ENCODE measurements at places on chromosomes 1 and 21. TPM values are rescaled to one million over a fixed set of nuclear protein-coding genes. Genes with fewer than 3 reads are reported as not detected.

LRRC52 gene
- total RNA-seq, result not detected

IPP gene
- 20.9 TPM for total RNA-seq

MPZ gene
- 9.0 TPM for total RNA-seq

ST6GALNAC5 gene
- total RNA-seq, result 65.9 TPM

CD84 gene
- 11.9 TPM for total RNA-seq

ESRRG gene
- total RNA-seq, result 5.4 TPM

CLCA1 gene
- 0.37 TPM for total RNA-seq

DNA sequence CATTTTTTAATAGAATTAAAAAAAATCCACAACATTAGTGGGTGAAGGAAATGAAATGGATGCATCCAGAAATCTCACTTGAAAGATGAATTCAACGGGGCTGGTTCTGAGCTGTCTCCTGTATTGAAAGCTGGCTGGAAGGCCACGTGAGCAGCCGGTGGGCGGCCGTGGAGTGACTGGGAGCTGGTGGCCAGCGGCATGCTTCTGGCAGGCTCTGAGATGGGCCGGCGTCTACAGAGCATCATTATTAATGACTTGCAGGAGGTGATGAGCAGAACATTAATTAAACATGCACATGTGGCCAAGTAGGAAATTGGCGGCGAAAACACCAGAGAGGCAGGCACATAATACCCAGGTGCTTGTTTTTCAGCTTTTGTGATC is 115.6 kb upstream of the LMO4 start:
- no peak for DNase-seq

- DNase-seq, result no peak
Measured at GRCh38 chr1:219938706-219939105, 10.3 kb upstream of the SLC30A10 start.

DNA sequence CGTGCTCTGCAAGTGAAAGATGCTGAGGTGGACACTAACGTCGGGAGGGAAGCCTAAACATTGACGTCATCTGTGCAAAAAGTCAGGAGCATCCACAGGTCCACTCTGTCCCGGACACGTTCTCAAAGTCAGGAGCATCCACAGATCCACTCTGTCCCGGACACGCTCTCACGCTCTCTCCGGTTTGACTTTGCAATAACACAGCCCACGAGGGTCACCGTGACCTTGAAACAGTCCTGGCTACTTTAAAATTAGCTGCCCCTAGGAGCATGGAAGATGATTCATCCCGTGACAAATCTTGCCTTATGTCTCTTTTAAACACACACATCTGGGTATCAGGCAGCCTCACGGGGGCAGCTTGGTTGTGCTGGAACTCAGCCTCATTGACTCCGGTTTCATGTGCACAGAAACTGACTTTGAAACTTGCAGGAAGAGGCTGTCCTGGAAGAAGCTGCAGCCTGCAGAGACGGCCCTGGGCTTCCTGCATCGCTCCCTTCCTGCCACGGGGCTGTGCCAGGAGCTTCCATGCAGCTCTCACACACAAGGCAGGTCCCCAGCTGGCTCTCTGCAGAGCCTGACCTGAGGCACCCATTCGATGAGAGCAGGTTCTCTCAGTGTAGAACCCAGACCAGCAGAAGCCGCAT is 18.1 kb upstream of the COL18A1 start:
- DNase-seq, result peak; percentile 50

- no peak for DNase-seq
Measured at GRCh38 chr21:45162115-45162514, 87.7 kb downstream of the ADARB1 start.

GRCh38 chr1:38512789-38513188 is 346.8 kb downstream of the RRAGC start:
- no peak for DNase-seq

DNA sequence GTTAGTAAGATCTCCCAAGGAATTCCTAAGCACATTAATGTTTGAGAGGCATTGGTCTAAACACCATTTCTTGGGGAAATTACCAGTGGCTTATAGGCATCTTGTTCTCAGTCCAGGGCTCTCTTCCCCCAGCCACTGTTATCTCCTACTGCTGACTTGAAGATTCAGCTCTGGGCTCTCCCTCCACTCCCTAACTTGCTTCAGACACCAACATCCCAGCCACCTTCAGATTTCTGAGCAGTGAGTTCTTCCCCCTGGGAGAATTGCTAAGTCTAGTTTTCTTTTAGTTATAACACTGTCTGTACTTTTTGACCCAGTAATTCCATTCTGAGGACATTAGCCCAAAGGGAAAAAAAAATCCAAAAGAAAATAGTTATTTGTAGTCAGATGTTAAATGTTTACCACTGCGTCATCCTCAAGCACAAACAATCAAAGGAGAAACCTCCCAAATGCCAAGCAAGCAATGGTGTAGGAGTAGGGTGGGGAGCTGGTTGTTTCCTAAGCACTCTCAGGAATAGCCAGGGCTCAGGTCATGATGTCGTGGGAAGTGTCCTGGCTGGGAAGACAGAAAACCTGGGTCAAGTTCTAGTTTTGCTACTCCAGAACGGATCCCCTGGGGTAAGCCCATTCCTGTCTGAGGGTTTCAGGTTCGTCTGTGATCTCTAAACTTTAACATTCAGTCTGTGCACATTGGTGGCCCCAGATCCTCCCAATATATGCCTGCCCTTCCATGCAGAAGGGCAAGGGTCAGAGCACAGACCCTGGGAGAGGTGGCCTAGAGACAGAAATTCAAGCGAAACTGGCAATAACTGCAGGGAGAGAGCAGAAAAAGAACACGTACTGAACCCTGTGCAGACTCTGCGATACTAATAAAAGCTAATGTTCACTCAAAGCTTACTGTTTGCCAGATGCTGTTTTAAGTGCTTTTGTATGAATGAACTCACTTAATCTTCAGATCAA is 191.1 kb upstream of the FGGY start:
- no peak for DNase-seq

GRCh38 chr1:219422811-219423598 is 189.9 kb downstream of the ZC3H11B start:
- no peak for DNase-seq

GRCh38 chr21:17340081-17340480 is 172.8 kb upstream of the CXADR start:
- no peak for DNase-seq

GRCh38 chr1:71676979-71677925 is 596.4 kb upstream of the ZRANB2 start:
- no peak for DNase-seq

- no peak for DNase-seq
Measured at GRCh38 chr21:42003051-42003461, 7.1 kb downstream of the ZBTB21 start.

- DNase-seq, result peak; percentile 42
Measured at GRCh38 chr1:173478094-173478674, 1.0 kb downstream of the PRDX6 start.

- DNase-seq, result no peak
Measured at GRCh38 chr21:40134731-40135492, 267.7 kb downstream of the PCP4 start.

DNA sequence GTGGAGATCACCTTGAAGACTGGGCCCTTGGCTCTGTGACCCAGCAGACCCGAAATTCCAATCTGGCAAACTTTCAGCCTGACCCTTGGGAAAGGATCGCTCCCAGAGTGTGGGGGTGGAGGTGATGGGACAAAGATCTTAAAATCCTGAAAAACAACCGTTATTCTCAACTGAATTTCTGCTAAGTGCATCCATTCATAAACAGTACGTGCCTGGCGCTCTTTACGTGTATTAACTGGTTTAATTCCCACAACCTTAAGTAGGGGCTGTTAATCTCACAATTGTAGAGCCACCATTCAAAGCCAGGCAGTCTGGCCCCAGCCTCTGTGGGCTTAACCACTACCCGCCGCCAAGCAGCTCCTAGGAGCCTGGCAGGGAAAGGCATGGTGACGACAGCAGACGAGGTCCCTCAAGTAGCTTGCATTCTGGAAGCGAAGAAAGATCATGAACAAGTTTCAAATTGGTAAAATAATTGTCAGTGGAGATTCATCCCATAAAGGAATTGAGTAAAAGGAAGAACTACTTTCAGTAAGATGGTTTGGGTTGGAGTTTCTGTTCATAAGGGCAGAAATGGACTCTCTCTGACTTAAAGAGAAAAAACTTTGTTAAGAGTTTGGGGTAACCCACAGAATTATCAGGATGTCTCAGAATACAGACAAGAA is 11.4 kb upstream of the RGS16 start:
- DNase-seq, result no peak

DNA sequence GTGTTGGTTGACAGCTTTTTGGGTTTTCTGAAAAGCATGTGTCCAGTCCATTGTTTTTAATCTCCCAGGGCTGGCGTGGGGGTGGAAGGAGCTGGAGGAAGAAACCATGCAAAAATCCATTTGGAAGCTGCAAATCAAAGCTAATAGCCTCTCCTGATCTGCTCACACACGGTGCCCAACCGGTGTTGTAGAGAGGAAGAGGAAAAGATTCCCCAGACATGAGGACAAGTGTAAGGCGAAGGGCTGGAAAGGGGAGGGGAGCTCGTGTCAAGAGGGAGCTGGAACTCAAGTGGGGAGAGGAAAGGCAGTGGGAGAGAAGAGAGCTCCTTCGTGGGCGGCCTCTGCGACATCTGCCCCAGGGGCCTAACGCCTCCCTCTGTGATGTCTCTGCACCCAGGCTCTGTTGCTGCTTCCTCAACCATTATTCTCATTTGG is 112.3 kb upstream of the IRF2BP2 start:
- no peak for DNase-seq

DNA sequence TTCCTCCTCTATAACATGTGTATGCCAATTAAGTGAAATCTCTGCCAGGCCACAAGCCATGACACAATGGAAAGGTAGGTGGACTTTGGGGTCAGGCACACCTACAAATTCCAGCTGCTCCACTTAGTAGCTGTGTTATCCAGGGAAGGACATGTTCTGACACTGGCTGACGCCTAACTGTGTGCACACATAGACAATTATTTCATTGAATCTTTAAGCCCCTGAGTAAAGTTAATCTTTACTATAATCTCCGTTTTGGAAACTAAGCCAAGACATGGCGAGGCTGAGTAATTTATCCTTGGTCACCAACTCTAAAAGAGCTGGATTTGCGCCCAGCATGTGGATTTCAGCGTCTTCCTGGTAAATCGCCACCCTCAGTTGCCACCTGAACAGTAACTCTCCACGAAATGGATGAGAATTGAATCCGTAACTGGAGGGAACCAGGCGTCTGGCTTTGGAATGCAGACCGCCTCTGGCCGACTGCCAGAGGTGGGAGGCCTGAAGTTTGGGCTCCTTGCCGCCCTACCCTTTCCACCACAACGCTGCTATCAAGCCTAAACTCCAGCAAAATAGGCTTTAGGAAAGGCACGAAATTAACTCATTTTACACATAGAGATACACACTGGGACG is 888 bp upstream of the SNRPE start:
- DNase-seq, result peak; percentile 44

- no peak for DNase-seq
Measured at GRCh38 chr1:160243767-160244166, 18.6 kb downstream of the DCAF8 start.

DNA sequence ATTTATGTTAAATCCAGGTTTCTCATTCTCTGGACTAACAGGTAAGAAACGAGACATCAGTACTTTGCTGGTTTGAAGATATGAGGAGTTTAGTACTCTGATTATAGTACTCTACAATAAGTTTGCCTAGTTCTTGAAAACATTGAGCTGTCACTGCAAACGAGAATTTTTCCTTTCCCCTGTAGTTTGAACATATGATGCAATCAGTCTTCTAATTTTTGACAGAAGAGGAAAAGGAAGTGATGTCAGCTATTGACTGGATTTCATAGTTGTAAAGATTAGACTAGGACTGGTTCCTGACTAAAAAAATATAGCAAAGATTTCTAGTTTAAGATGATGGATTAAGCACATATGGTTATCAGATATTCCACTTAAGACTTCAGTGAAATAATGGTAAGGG is 461.9 kb downstream of the LRRIQ3 start:
- DNase-seq, result no peak

- no peak for DNase-seq
Measured at GRCh38 chr1:243732637-243733036, 117.4 kb downstream of the AKT3 start.

GRCh38 chr1:88998716-88999115 is 6.3 kb upstream of the KYAT3 start:
- DNase-seq, result no peak

GRCh38 chr1:165600793-165601192 is 30.2 kb upstream of the MGST3 start:
- DNase-seq, result peak; percentile 12

GRCh38 chr1:116559304-116559761 is 11.5 kb downstream of the CD58 start:
- no peak for DNase-seq

All from mucosa of gallbladder (tissue), 1 donor.